Activated naive CD8-positive, alpha-beta T cell treated with anti-CD3 and anti-CD28 coated beads for 36 hours (primary cell): ENCODE measurements at places on chromosomes 4 and X.

DNA sequence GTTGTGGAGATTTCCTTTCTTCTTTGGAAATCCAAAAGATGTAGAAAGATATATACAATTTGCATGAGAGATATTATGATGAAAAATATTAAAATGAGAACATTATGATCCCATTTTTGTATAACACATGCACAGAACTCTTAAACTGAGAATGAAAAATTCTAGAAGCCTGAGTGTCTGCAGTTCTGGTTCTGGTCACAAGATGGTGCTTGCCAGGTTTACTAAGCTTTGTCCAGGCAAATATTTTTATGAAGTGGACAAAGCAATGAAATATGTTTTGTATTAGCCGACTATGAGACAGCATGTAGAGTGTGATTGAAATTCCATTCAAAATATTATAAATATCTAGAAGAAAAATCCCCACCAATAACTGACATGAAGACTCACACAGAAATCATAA, 2.2 kb downstream of the PWWP3B start:
- no peak for DNase-seq

DNA sequence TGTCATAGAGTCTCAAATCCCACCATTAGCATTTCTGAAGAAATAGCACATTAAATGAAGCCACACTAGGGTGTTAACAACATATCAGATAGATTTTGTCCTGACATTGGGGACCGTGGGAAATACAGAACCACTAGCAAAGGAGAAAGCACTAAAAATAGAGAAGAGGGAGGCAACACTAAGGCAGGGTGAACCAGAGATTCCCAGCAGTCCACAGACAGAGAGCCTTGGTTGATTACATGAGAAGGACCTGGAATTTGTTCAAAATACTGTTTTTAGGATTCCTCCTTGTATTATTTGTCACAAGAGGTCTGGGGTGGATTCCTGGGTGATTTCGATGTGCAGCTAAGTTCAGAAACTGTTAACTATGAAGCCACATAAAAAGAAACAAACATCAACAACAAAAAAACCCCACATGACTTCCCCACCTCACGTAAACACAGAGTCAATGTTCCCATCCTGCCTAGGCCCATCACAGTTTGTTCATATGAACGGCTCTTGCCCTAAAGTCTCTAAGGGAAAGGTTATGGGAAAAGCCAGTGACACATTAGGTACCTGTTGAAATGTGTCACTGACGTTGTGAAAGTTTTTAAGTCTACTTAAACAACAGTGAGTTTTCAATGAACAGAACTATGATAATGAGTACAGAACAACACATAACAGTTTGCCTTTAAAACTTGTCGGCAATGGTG, 23.6 kb upstream of the GRSF1 start:
- no peak for DNase-seq

- DNase-seq, result no peak
Observed at GRCh38 chrX:154485150-154486051, 1.0 kb downstream of the UBL4A start.

- DNase-seq, result peak; percentile 34
Observed at GRCh38 chr4:153083447-153083947, 120.7 kb upstream of the TRIM2 start.

- DNase-seq, result no peak
Observed at GRCh38 chr4:153520801-153521329, 54.7 kb downstream of the TMEM131L start.

- DNase-seq, result no peak
Observed at GRCh38 chrX:21153503-21153902, 220.7 kb upstream of the CNKSR2 start.

GRCh38 chr4:26420438-26420837, 69.8 kb downstream of the CCKAR start:
- no peak for DNase-seq

GRCh38 chr4:18033111-18034085, 11.8 kb upstream of the LCORL start:
- DNase-seq, result no peak
